ENCODE measurements at places on chromosomes 2 and 18.
A peak's percentile ranks its signal among the peaks of the same experiment; 100 is the strongest.

GRCh38 chr2:3277050-3277747 lies 100.4 kb downstream of the EIPR1 start:
- H3K4me1 ChIP-seq, result no peaks in the 10 kb centered on the region
- DNase-seq, result no peak
- no peak overlapping the region for H3K27ac ChIP-seq
- H3K36me3 ChIP-seq, result no peaks in the 10 kb centered on the region
- H3K4me3 ChIP-seq, result no peak overlapping the region

DNA sequence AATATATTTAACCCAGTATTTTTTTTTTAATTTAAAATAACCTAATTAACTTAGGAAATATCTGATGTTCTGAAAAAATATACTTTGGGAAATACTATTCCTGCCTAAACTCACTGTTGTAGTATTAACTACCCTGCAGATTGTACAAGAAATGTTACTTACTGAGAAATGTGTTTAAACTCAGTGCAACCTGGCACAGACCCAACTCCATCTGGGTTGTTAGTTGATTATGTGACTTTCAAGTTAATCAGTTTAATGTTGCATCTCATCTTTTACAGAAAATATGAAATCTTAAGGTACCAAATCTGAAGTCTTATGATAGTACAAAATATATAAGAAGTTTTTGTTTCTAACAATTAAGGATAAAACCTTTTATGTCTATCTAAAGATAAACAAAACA lies 27.3 kb downstream of the VAPA start:
- no peaks in the 10 kb centered on the region for H3K27me3 ChIP-seq
- peaks cover 13% of the 10 kb centered on the region for H3K36me3 ChIP-seq
- no peak overlapping the region for H3K27ac ChIP-seq
- no peak overlapping the region for H3K4me3 ChIP-seq
- no peaks in the 10 kb centered on the region for H3K4me1 ChIP-seq

- peaks cover 63% of the 10 kb centered on the region for H3K4me1 ChIP-seq
- no peak overlapping the region for H3K4me3 ChIP-seq
- DNase-seq, result no peak
- H3K27ac ChIP-seq, result no peak overlapping the region
These were observed 11.4 kb downstream of the MALL start for GRCh38 chr2:110104025-110104771.

- no peaks in the 10 kb centered on the region for H3K27me3 ChIP-seq
- H3K4me3 ChIP-seq, result no peak overlapping the region
- no peaks in the 10 kb centered on the region for H3K36me3 ChIP-seq
- H3K27ac ChIP-seq, result no peak overlapping the region
- no peaks in the 10 kb centered on the region for H3K4me1 ChIP-seq
These were observed 623.9 kb downstream of the NRXN1 start for GRCh38 chr2:50408053-50408452.

DNA sequence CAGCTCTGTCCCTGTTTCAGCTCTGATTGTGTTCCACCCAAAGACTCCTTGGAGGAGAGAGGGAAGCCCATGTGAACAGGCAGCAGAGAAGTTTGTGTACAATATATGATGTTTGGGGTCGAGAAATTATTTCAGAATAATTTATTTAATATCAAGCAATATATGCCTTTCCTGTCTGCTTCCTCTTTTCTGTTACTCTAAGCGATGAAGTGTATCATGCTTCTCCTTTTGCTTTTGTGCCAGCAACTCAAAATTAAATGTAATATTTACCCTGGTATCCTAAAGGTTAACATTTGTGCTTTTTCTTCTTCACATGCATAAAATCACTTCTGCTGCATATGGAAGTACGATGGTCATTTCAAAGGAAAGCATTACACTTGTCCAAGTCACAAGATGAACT lies 2.4 kb upstream of the NTSR2 start:
- H3K27me3 ChIP-seq, result no peaks in the 10 kb centered on the region
- H3K27ac ChIP-seq, result no peak overlapping the region
- H3K36me3 ChIP-seq, result no peaks in the 10 kb centered on the region
- H3K4me1 ChIP-seq, result no peaks in the 10 kb centered on the region
- H3K4me3 ChIP-seq, result no peak overlapping the region

GRCh38 chr2:45813003-45813941 lies 161.8 kb downstream of the PRKCE start:
- no peak for DNase-seq
- no peak overlapping the region for H3K4me3 ChIP-seq
- no peaks in the 10 kb centered on the region for H3K27me3 ChIP-seq
- H3K4me1 ChIP-seq, result peaks cover 3% of the 10 kb centered on the region
- no peaks in the 10 kb centered on the region for H3K36me3 ChIP-seq

DNA sequence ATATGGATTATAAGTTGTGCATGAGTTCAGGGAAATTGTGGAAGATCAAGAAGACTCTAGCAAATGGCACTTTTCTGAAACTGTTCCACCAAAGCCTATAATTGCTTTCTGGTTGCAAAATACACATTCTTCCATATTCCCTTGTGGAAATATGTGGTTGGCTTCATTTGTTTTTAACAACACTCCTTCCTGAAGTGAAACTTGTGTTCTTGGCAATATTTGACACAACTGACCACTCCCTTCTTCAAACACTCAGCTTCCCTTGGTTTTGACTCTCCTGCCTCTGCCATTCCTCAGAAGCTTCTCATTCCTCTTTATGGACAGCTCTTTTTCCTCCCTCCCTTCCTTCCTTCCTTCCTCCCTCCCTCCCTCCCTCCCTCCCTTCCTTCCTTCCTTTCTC lies 192.3 kb downstream of the PMAIP1 start:
- H3K36me3 ChIP-seq, result no peaks in the 10 kb centered on the region
- H3K27ac ChIP-seq, result no peak overlapping the region
- DNase-seq, result no peak
- H3K27me3 ChIP-seq, result no peaks in the 10 kb centered on the region

DNA sequence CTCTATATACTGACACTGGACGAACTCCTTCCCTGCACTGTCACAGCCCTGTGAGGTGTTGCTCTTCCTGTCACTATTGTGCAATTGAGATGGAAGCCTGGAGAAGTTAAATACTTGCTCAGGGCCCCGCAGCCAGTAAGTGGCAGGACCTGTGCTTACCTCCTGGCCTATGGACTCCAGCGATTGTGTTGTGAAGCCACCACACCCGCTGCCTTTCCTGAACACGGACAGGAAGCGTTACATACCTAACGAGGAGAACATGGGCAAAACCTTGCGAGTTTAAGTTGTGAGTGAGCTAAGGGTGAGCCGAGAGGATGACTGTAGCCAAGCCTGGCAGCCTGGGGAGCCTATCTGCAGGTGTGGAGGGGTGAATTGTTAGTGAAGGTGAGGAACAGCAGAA lies 26.1 kb downstream of the RAB31 start:
- no peaks in the 10 kb centered on the region for H3K36me3 ChIP-seq
- H3K4me1 ChIP-seq, result no peaks in the 10 kb centered on the region
- DNase-seq, result no peak
- H3K27me3 ChIP-seq, result no peaks in the 10 kb centered on the region
- no peak overlapping the region for H3K4me3 ChIP-seq
- H3K27ac ChIP-seq, result no peak overlapping the region

DNA sequence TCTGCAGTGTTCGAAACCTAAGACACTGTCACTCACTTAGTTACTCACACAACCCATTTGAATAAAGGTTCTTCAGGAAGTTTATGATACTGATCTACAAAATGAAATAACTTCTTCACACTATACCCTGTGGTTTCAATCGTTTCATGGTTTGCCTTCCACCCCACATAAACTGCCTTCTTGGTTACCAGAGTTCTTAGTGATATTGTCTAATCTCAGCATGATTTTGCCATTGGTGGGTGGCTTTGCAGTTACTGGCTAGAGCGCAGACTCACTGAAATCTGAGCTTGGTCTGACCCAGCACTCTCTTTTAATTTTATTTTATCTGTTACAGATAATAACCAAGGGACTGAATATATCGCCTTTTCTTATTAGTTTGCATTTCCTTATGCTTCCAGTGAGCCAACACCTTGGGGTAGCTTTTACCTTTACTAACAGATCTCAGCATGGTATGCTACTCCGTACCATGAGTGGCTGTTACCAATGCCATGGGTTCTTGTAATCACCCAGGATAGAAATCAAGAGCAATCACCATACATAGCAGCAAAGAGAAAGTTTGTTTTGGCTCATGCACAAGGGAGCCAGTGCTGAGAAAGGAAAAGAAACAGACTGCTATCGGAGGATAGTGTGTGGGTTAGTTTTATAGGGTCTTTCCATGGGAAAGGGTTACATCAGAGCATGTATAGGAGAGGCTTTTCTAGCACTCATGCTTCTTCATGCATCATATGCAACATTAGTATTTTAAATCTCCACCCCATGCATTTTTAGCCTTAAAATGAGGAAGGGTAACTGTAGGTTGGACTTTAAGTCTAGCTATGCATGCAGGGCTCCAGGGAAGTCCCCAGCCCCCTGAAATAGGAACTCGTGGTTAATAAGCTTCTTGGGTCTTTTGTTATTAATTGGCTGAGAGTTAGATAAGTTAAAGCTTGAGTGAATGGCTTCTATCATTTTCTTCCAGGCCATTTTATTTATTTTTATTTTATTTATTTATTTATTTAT lies 33.3 kb downstream of the ANXA4 start:
- H3K27ac ChIP-seq, result no peak overlapping the region
- no peaks in the 10 kb centered on the region for H3K27me3 ChIP-seq
- peaks cover 51% of the 10 kb centered on the region for H3K4me1 ChIP-seq

- no peaks in the 10 kb centered on the region for H3K36me3 ChIP-seq
- H3K27ac ChIP-seq, result no peak overlapping the region
- no peaks in the 10 kb centered on the region for H3K4me1 ChIP-seq
- no peaks in the 10 kb centered on the region for H3K27me3 ChIP-seq
- no peak overlapping the region for H3K4me3 ChIP-seq
These were observed 741.3 kb upstream of the RAB6C start for GRCh38 chr2:129237966-129238725.

DNA sequence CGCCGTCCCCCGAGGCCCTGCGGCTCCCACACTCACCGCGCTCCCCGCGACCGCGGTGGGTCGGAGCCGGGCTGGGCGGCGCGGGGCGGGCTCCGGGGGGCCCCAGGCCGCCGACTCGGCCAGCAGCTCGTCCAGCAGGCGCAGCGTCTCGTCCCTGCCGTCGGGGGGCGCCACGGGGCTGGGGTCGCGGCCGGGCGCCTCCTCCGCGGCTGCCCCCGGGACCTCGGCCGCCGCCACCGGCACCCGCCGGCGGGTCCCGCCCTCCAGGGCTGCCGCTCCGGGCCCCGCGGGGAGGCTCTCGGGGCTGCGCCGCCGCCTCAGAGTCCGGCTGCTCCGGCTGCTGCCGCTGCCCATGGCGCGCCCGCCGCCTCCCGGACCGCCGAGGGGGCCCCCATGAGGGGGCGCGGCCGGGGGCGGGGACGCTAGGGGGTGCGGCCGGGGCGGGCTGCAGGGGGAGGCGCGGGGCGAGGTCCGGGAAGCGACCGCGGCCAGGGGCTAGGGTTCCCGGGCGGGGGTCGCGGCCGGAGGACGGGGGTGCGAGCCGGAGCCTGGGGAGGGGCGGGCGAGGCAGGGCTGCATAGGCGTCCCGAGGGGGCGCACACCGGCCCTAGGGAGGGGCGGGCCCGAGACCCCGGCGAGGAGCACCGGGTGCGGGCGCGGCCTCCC lies at the start of gene CYS1:
Gene CYS1, minus strand, starts transcription at position 542 of the 666 bp plus-strand sequence. Its CDS starts 188 bp downstream, at position 354.
- H3K27ac ChIP-seq, result peak within 1 kb of the TSS; percentile 50
- DNase-seq, result no peak
- peaks cover 34% of the 10 kb centered on the region for H3K4me1 ChIP-seq
- H3K36me3 ChIP-seq, result no peaks in the 10 kb centered on the region
- H3K27me3 ChIP-seq, result no peaks in the 10 kb centered on the region
- peak within 1 kb of the TSS; percentile 82 for H3K4me3 ChIP-seq

DNA sequence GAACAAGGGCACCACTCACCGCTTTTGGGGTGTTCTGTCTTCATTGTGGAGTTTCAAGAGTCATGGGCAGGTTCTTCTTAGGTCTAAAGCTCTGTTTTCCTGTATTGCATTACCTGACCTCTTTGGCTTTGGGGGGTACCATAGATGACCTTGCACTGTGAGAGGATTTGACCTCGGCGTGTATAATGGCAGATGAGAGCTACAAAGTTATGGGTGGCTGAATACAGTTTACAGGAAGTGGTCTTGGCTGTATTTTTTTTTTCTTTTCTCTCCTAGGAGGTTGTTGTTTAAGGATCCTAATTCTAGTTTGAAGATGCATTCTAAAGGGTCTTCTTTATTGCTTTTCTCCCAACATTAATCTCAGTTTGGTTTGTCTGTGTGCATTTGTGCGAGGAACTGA lies 11.5 kb downstream of the GAL3ST2 start:
- H3K36me3 ChIP-seq, result no peaks in the 10 kb centered on the region
- H3K27ac ChIP-seq, result no peak overlapping the region
- H3K27me3 ChIP-seq, result no peaks in the 10 kb centered on the region
- H3K4me1 ChIP-seq, result no peaks in the 10 kb centered on the region

- H3K27me3 ChIP-seq, result no peaks in the 10 kb centered on the region
- peak overlapping the region; percentile 62 for H3K4me3 ChIP-seq
- peaks cover 16% of the 10 kb centered on the region for H3K36me3 ChIP-seq
- no peak for DNase-seq
These were observed 80.4 kb downstream of the TNS1 start for GRCh38 chr2:217922101-217923006.

- peak overlapping the region; percentile 67 for H3K27ac ChIP-seq
- H3K36me3 ChIP-seq, result no peaks in the 10 kb centered on the region
- no peaks in the 10 kb centered on the region for H3K27me3 ChIP-seq
- DNase-seq, result no peak
- peaks cover 5% of the 10 kb centered on the region for H3K4me1 ChIP-seq
These were observed 7.4 kb upstream of the B3GNT7 start for GRCh38 chr2:231387904-231388724.

- H3K27me3 ChIP-seq, result no peaks in the 10 kb centered on the region
- H3K4me1 ChIP-seq, result no peaks in the 10 kb centered on the region
- DNase-seq, result no peak
- H3K27ac ChIP-seq, result no peak overlapping the region
- no peaks in the 10 kb centered on the region for H3K36me3 ChIP-seq
- no peak overlapping the region for H3K4me3 ChIP-seq
These were observed 484.5 kb upstream of the ZNF804A start for GRCh38 chr2:184113696-184114403.

- H3K36me3 ChIP-seq, result no peaks in the 10 kb centered on the region
- H3K27me3 ChIP-seq, result no peaks in the 10 kb centered on the region
- peak overlapping the region; percentile 90 for H3K27ac ChIP-seq
- H3K4me1 ChIP-seq, result peaks cover 59% of the 10 kb centered on the region
- DNase-seq, result peak; percentile 97
These were observed 14.3 kb downstream of the MALL start for GRCh38 chr2:110101280-110101844.

GRCh38 chr2:55809875-55810621 lies 113.5 kb downstream of the EFEMP1 start:
- peaks cover 49% of the 10 kb centered on the region for H3K4me1 ChIP-seq
- H3K36me3 ChIP-seq, result no peaks in the 10 kb centered on the region
- no peak overlapping the region for H3K27ac ChIP-seq

- peaks cover 17% of the 10 kb centered on the region for H3K4me1 ChIP-seq
- no peaks in the 10 kb centered on the region for H3K36me3 ChIP-seq
- no peak overlapping the region for H3K27ac ChIP-seq
- H3K4me3 ChIP-seq, result no peak overlapping the region
These were observed 80.2 kb downstream of the CDK15 start for GRCh38 chr2:201886504-201886903.

Measured in thoracic aorta (tissue), 2 donors.